ENCODE measurements at places on chromosomes 16 and 17. TPM values are rescaled to one million over a fixed set of nuclear protein-coding genes. Genes with fewer than 3 reads are reported as not detected.

- peaks cover 32% of the 10 kb centered on the region for H3K4me1 ChIP-seq
- peak; percentile 42 for DNase-seq
- H3K36me3 ChIP-seq = no peaks in the 10 kb centered on the region
- H3K27ac ChIP-seq = no peak overlapping the region
These were observed 4.0 kb downstream of the NOG start for GRCh38 chr17:56597495-56597990.

DNA sequence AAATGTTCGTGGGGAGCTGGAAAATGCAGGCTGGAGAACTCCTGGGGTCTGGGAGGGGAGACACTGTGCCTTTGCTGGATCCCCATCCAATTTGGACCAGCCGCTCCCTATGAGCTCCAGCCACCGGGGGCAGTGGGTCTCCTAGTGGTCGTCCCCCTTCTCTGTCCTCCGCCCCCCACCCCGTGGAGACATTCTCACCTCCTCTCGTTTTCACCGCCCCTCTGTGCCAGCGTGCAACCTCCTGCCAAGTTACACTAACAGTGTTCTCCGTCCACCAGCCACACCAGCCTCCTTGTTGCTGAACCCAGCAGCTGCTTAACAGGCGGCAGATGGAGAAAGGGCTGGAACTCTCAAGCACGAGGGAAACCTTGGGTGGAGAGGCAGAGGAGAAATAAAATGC, 67.4 kb upstream of the SOX9 start:
- no peak overlapping the region for H3K27ac ChIP-seq
- no peaks in the 10 kb centered on the region for H3K4me1 ChIP-seq
- H3K4me3 ChIP-seq = no peak overlapping the region
- DNase-seq = no peak
- H3K36me3 ChIP-seq = no peaks in the 10 kb centered on the region

GRCh38 chr17:44651228-44651627, 5.0 kb upstream of the MEIOC start:
- no peak overlapping the region for H3K27ac ChIP-seq
- H3K4me1 ChIP-seq = no peaks in the 10 kb centered on the region
- H3K36me3 ChIP-seq = no peaks in the 10 kb centered on the region
- H3K27me3 ChIP-seq = peaks cover 62% of the 10 kb centered on the region

DNA sequence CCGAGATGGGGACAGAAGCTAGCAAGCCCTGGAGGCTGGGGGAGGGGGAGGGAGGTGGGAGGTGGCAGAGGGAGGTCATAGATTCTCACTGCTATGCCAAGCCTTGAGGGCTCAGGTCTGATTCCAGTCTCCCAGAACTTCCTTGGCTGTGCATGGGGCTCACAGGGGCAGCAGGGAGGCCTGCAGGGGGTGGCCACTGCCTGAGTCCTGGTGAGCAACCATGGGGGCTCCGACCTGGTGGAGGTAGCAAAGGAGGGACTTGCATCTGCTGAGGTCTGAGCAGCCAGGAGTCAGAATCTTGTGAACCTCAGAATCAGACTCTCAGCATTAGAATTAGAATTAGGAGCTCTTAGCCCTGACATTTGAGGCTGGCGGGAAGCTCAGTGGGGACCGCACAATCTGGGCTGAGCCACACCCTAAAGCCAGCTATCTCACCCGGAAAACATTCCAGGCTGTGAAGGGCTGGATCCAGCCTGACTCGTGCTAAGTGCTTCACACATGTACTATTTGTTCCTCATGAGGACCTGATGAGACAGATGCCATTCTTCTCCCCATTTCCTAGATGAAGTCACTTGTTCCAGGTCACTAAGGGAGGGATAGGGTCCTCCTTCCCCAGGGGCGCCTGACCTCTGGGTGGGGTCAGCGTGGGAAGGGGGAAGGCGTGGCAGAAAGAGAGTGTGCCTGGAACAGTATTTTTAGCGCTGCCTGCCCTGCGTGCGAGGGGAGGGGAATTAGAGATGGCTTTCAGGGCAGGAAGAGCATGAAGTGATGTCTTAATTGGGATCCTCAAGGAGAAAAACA, 17.3 kb upstream of the KCNJ12 start:
- no peak overlapping the region for H3K27ac ChIP-seq
- no peak overlapping the region for H3K4me3 ChIP-seq
- H3K36me3 ChIP-seq = no peaks in the 10 kb centered on the region
- H3K4me1 ChIP-seq = no peaks in the 10 kb centered on the region
- H3K27me3 ChIP-seq = no peaks in the 10 kb centered on the region

GRCh38 chr16:50292566-50292948, 26.2 kb downstream of the ADCY7 start:
- H3K36me3 ChIP-seq = peaks cover 13% of the 10 kb centered on the region
- H3K27ac ChIP-seq = no peak overlapping the region
- DNase-seq = no peak
- H3K27me3 ChIP-seq = no peaks in the 10 kb centered on the region

DNA sequence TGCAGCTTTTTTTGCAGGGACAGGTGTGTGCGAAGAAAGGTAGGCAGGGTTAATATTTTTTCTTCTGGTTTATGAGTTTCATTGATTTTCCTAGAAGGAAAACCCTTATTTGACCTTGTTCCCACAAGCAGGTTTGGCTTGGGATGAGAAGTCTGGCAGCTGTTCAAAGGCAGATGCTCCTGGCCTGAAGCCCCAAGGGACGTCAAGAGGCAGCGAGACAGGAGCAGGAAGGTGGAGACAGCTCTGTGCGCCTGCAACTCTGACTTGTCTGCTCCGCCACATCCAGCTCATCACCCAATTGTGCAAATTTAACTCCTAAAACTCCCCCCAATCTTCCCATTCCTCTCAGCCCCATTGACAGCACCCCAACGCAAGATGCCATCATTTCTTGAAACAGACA, 136.8 kb upstream of the XYLT1 start:
- H3K36me3 ChIP-seq = no peaks in the 10 kb centered on the region
- H3K4me3 ChIP-seq = no peak overlapping the region
- H3K4me1 ChIP-seq = peaks cover 23% of the 10 kb centered on the region
- H3K27ac ChIP-seq = no peak overlapping the region

GRCh38 chr17:65170839-65171238, 33.7 kb downstream of the RGS9 start:
- H3K27ac ChIP-seq = no peak overlapping the region
- no peaks in the 10 kb centered on the region for H3K27me3 ChIP-seq
- no peak overlapping the region for H3K4me3 ChIP-seq
- no peaks in the 10 kb centered on the region for H3K36me3 ChIP-seq

The CMTM4 gene
- total RNA-seq = 2.0 TPM

The CLEC18A gene
- total RNA-seq = 0.68 TPM

The ANKRD40CL gene
- total RNA-seq = not detected

All from activated naive CD8-positive, alpha-beta T cell treated with anti-CD3 and anti-CD28 coated beads, Interleukin-2, amount 10 ng/mL, durations not matched to agents 7 days and 5 days (primary cell).